ENCODE measurements at places on chromosomes 4 and X.

GRCh38 chrX:47078129-47079043 is at the start of gene RGN:
Gene RGN (plus strand): TSS chrX:47078443. CDS start chrX:47081145, 2,702 bp downstream.
- DNase-seq = no peak

DNA sequence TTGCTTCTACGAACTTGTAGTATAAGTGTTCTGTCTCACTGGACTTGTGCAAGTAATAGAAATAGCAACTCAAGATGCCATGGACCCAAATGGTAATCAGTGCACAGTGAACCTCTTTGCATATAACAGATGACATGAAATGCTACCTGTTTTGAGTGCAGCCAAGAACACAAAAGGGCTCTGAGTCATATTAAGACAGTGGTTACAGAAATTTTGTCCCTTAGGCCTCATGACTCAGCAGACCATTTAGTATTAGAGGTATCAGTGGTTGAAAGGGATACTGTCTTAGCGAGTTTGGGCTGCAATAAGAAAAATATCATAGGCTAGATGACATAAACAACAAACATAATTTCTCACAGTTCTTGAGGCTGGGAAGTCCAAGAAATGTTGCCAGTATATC is 502.9 kb upstream of the PCDH10 start:
- no peak for DNase-seq

GRCh38 chrX:38754102-38754790 is 47.0 kb upstream of the MID1IP1 start:
- DNase-seq = peak; percentile 14

DNA sequence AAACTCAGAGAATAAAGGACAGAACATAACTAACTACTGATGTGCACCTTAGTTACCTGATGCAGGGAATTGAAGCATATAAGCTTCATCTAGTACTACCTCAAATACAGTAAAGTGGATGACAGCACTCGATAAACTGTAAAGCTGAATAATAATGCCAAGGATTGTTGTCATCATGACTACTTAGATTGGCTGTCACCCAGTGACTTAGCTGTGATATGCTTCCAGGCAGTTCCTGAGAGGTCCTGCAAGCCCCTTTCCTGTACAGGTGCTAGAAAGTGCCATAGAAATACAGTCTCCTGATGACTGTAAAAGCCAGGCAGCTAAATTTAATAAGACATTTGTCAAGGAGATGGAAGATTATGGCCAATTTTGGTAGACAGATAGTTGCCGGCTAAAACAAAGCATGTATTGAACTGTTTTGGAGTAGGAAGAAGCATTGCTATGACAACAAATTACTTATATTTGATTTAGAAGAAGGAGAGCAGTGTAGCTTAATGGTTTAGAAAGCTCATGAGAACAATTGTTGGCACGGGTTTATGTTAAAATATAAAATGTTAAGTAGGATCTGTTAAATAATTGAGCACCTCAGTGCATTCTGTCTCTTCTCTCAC is 29.7 kb downstream of the TMEM164 start:
- DNase-seq = no peak

DNA sequence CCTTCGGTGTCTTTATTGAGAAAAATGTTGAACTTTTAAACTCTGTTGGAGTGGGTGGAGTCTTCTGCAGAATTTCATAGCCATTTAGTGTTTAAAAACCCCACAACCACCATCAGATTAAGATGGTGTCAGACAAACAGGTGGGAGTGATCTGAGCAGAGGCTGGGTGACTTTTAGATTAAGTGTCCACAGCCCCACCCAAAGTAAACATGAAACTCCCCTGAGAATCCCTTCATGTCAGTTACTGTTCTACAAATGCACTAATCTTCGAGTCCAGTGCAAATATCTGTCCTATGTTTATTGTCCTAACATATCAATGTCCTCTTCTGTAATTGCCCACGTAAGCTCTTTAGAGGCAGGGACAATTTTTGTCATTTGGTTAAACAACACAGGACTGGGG is 175.6 kb upstream of the RBPJ start:
- DNase-seq = no peak
